ENCODE measurements at places on chromosomes 3 and 15. TPM values are rescaled to one million over a fixed set of nuclear protein-coding genes. Genes with fewer than 3 reads are reported as not detected.

Gene IL17RD
- not detected for total RNA-seq

DNA sequence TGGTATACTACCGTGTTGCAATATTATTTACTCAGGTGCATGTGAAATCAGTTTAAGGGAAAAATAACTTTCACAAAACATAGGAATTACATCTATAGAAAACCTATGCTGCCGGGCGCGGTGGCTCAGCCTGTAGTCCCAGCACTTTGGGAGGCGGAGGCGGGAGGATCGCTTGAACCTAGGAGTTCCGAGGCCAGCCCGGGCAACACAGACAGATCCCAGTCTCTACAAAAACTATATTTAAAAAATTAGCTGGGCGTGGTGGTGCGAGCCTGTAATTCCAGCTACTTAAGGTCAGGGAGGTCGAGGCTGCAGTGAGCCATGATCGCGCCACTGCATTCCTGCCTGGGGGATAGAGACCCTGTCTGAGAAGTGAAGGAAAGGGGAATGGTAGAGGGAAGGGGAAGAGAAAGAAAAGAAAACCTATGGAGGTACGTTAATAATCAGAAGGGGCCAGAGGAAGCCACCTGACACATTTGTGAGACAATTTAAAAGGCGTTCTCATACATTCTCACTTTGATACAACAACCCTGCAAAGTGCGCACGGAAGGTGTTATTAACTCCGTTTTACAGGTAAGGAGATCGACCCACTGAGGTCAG is 456 bp upstream of the TMEM62 start:
- peak overlapping the region; percentile 90 for H3K27ac ChIP-seq
- H3K4me1 ChIP-seq = peaks cover 31% of the 10 kb centered on the region
- DNase-seq = no peak
- peak overlapping the region; percentile 89 for H3K4me3 ChIP-seq

DNA sequence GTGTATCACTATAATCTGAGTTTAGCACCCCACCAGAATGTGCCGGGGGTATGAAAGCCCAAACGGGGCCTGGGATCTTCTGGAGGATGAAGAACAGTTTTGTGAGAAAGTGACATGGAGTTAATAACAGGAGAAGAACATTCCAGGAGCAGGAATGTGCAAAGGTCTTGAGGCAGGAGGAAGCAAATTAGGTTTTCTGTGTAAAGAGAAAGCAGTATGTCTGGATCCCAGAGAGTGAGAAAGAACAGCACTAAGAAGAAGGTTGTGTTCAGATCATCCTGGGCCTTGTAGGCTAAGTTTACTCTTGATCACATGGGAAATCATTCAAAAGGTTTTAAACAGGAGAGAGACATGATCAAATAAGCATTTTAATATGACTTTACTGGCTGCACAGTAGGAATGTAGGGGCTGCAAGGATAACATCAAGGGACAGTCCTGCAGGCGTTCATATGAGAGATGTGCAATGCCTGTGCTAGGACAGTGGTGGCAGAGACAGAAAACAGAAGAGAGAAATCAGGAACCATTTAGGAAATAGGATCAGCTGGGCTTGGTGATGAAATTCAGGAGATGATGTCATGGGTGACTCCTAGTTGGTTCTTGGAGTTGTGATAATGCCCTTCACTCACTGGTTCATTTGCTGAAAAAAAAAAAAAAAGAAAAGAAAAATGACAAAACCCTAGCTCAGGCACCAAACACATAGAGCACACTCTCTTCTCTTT is 113.5 kb downstream of the TNIK start:
- no peak overlapping the region for H3K27ac ChIP-seq
- no peaks in the 10 kb centered on the region for H3K27me3 ChIP-seq
- H3K4me3 ChIP-seq = no peak overlapping the region
- peaks cover 17% of the 10 kb centered on the region for H3K4me1 ChIP-seq
- no peak for DNase-seq

- no peak for DNase-seq
- no peak overlapping the region for H3K4me3 ChIP-seq
- H3K27me3 ChIP-seq = peaks cover 7% of the 10 kb centered on the region
- peaks cover 3% of the 10 kb centered on the region for H3K4me1 ChIP-seq
- H3K27ac ChIP-seq = no peak overlapping the region
Measured at GRCh38 chr15:61393949-61394348, 164.8 kb upstream of the RORA start.

Gene KY
- not detected for total RNA-seq

DNA sequence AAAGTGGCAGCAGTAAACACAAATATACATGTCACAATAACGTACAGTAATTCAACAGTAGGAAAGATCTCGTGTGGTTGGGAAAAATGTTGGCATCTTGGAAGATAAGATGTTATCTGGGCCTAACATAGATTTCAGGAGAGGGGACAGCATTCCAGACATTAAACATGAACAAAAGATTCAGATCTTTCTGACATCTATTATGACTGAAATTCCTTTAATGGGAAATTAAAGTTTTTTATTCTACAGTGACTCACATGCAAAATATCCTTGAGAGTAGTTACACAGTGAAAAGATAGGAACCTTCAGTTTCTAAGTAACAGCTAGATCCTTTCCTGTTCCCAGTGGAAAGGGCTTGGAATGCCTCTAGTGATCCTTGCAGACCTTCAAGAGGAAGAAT is 9.2 kb downstream of the NDUFB5 start:
- no peak overlapping the region for H3K27ac ChIP-seq
- H3K27me3 ChIP-seq = no peaks in the 10 kb centered on the region
- peaks cover 27% of the 10 kb centered on the region for H3K4me1 ChIP-seq
- DNase-seq = no peak
- peaks cover 35% of the 10 kb centered on the region for H3K36me3 ChIP-seq

DNA sequence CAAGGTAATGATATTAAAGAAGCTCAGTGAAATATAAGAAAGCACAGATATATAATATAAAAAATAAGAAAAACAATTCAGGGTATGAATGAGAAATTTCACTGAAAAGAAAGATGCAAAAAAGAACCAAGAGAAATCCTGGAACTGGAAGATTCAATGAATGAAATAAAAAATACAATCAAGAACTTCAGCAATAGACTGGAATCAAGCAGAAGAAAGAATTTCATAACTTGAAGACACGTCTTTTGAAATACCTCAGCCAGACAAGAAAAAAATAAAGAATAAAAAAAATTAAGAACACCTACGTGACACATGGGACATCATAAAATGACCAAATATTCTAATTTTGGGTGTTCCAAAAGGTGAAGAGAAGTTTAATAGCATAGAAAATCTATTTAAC is 104.6 kb upstream of the NEO1 start:
- peaks cover 13% of the 10 kb centered on the region for H3K27me3 ChIP-seq
- H3K4me3 ChIP-seq = no peak overlapping the region
- H3K4me1 ChIP-seq = no peaks in the 10 kb centered on the region
- no peak for DNase-seq
- H3K27ac ChIP-seq = no peak overlapping the region
- H3K36me3 ChIP-seq = no peaks in the 10 kb centered on the region

Gene PLOD2
- 0.53 TPM for total RNA-seq

Gene ATP13A5
- not detected for total RNA-seq

DNA sequence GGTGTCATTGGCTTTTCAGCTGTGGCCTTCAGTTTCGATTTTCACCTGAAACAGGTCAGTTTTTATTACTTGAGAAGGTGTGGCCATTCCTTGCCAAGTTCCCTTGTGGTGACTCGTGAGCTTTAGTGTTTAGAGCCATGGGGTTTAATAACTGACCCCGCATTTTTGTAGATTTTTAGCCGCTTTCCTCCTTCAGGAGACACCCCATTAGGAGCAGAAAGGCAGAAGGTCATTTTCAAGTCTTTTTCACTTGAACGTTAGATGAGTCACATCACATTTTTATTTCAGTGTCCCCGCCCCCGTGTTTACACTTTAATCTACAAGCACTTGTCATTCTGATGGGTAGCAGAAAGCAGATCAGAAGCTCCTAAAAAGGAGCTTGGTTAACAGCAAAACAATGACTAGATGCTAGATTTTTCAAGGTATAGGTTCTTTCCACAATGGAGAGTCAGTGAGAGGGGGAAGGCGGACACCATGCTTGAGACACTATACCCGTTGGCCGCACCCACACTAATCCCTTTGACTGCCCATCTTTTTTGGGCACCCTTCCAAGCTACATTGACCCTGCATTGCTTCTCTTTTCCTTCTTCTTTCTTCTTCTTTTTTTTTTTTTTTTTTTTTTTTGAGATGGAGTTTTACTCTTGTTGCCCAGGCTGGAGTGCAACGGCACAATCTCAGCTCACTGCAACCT is 132.7 kb downstream of the GHSR start:
- no peak overlapping the region for H3K4me3 ChIP-seq
- H3K36me3 ChIP-seq = peaks cover 15% of the 10 kb centered on the region
- H3K27me3 ChIP-seq = no peaks in the 10 kb centered on the region
- DNase-seq = no peak
- H3K27ac ChIP-seq = no peak overlapping the region

DNA sequence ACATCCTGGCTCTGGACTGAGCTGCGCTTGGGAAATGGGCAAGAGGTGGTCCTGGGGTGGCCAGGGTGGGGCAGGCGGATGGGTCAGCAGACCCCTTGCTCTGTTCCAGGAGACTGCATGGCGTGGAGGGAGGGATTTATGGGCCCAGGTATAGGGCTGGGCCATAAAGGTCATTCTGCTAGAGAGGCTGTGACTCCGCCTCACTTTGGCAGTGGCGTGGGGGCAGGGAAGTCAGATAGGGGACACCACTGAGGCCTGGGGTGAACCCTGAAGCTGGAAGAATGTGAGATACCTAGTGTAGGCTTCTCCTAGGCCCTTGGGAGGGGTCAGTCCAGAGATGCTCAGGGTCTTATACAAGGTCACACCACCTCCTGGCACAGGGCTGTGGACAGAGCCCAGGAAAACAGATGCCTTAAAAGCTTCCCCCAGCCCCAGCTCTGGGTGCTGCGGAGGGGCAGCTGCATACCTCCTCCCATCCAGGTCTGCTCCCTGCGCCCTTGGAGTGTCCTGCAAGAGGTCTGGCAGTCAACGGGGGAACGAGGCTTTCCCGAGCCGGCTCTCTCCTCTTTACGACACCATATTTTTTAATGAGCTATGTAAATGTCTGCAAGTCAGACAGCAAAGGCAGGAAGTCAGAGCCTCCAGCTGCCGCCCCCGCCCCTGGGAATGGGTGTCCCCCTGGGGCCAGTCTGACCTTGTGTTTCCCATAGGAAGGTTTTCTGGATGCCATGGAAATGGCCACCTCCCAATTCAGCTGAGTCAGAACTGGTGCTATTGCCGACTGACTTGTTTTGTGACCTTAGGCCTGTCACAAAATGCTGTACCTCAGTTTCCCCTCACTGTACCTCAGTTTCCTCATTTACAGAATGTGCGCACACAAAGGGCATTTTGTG is 26.3 kb downstream of the LINGO1 start:
- H3K4me3 ChIP-seq = no peak overlapping the region
- no peak for DNase-seq
- peaks cover 8% of the 10 kb centered on the region for H3K27me3 ChIP-seq
- no peaks in the 10 kb centered on the region for H3K36me3 ChIP-seq

Gene LRRK1
- 1.0 TPM for total RNA-seq

GRCh38 chr3:102454181-102454580 is 19.4 kb downstream of the ZPLD1 start:
- no peak for DNase-seq
- H3K4me1 ChIP-seq = no peaks in the 10 kb centered on the region
- no peak overlapping the region for H3K27ac ChIP-seq
- no peak overlapping the region for H3K4me3 ChIP-seq
- H3K36me3 ChIP-seq = no peaks in the 10 kb centered on the region

Gene MIX23
- 29.0 TPM for total RNA-seq

- H3K36me3 ChIP-seq = no peaks in the 10 kb centered on the region
- DNase-seq = no peak
- H3K27me3 ChIP-seq = no peaks in the 10 kb centered on the region
- H3K27ac ChIP-seq = no peak overlapping the region
- no peaks in the 10 kb centered on the region for H3K4me1 ChIP-seq
Measured at GRCh38 chr3:186316666-186317260, 45.3 kb downstream of the DGKG start.

GRCh38 chr15:87877114-87877810 is 379.3 kb downstream of the NTRK3 start:
- DNase-seq = no peak
- H3K4me3 ChIP-seq = no peak overlapping the region
- no peaks in the 10 kb centered on the region for H3K36me3 ChIP-seq
- H3K4me1 ChIP-seq = no peaks in the 10 kb centered on the region

GRCh38 chr15:58492661-58493397 is 61.0 kb downstream of the LIPC start:
- H3K4me1 ChIP-seq = peaks cover 28% of the 10 kb centered on the region
- H3K36me3 ChIP-seq = peaks cover 25% of the 10 kb centered on the region
- no peak overlapping the region for H3K4me3 ChIP-seq
- H3K27ac ChIP-seq = no peak overlapping the region
- no peak for DNase-seq
- peaks cover 4% of the 10 kb centered on the region for H3K27me3 ChIP-seq

Gene SERPINI2
- total RNA-seq = not detected

GRCh38 chr15:84827246-84827645 is 10.1 kb downstream of the ALPK3 start:
- no peak overlapping the region for H3K27ac ChIP-seq
- no peak for DNase-seq
- H3K4me1 ChIP-seq = no peaks in the 10 kb centered on the region

DNA sequence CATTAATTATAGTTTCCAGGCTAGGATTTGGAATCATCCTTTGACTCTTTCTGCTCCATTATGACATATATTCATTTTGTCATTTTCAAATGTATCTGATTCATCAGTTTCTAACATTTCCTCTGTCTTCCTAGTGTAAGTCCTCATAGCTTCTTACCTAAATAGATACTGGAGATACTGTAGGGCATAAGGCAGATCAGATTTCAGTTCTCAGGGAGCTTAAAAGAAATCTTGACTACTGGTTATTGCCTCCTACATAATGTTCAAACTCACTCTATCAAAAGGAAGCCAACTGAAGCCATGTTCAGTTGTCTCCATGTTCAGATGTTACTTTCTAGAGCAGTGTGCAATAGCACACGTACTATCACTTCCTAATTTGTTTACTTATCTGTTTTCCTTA is 29.6 kb upstream of the CTDSPL2 start:
- H3K36me3 ChIP-seq = peaks cover 3% of the 10 kb centered on the region
- H3K27me3 ChIP-seq = no peaks in the 10 kb centered on the region
- H3K27ac ChIP-seq = no peak overlapping the region
- no peak for DNase-seq
- peaks cover 5% of the 10 kb centered on the region for H3K4me1 ChIP-seq
- no peak overlapping the region for H3K4me3 ChIP-seq

- H3K4me3 ChIP-seq = peak within 1 kb of the TSS; percentile 89
- peaks cover 66% of the 10 kb centered on the region for H3K36me3 ChIP-seq
- peak; percentile 69 for DNase-seq
Measured at GRCh38 chr3:52245322-52246263, at the start of gene PPM1M. TSS of gene PPM1M (plus strand) at chr3:52245759. CDS start at chr3:52245825, 66 bp downstream.

Gene SPTBN5
- 1.6 TPM for total RNA-seq

GRCh38 chr15:25051399-25052154 is 96.8 kb downstream of the SNRPN start:
- H3K4me3 ChIP-seq = no peak overlapping the region
- H3K27me3 ChIP-seq = no peaks in the 10 kb centered on the region
- H3K36me3 ChIP-seq = peaks cover 69% of the 10 kb centered on the region
- no peaks in the 10 kb centered on the region for H3K4me1 ChIP-seq

- H3K36me3 ChIP-seq = no peaks in the 10 kb centered on the region
- no peak overlapping the region for H3K27ac ChIP-seq
- DNase-seq = no peak
- H3K4me1 ChIP-seq = no peaks in the 10 kb centered on the region
Measured at GRCh38 chr3:118067439-118067838, 967.2 kb downstream of the IGSF11 start.

Gene RBPMS2
- total RNA-seq = not detected

- no peak overlapping the region for H3K4me3 ChIP-seq
- peaks cover 1% of the 10 kb centered on the region for H3K27me3 ChIP-seq
- no peaks in the 10 kb centered on the region for H3K4me1 ChIP-seq
Measured at GRCh38 chr3:123618768-123619484, 34.1 kb upstream of the HACD2 start.

GRCh38 chr3:40317061-40317855 is 7.8 kb downstream of the EIF1B start:
- H3K27ac ChIP-seq = no peak overlapping the region
- peaks cover 7% of the 10 kb centered on the region for H3K4me1 ChIP-seq

Data from activated CD4-positive, alpha-beta memory T cell treated with anti-CD3 and anti-CD28 coated beads, Interleukin-2, amount 10 ng/mL, durations not matched to agents 7 days and 5 days (primary cell).